SW480 (cell line): ENCODE measurements at places on chromosomes 6 and 20.

- no peak for DNase-seq
These were observed 2.7 kb downstream of the GUCA1A start for GRCh38 chr6:42175860-42176259.

- DNase-seq: peak; percentile 47
These were observed at the start of gene POPDC3 for GRCh38 chr6:105179244-105180065. TSS of gene POPDC3 (minus strand) at chr6:105180014. CDS start at chr6:105161909, 18,105 bp downstream.

DNA sequence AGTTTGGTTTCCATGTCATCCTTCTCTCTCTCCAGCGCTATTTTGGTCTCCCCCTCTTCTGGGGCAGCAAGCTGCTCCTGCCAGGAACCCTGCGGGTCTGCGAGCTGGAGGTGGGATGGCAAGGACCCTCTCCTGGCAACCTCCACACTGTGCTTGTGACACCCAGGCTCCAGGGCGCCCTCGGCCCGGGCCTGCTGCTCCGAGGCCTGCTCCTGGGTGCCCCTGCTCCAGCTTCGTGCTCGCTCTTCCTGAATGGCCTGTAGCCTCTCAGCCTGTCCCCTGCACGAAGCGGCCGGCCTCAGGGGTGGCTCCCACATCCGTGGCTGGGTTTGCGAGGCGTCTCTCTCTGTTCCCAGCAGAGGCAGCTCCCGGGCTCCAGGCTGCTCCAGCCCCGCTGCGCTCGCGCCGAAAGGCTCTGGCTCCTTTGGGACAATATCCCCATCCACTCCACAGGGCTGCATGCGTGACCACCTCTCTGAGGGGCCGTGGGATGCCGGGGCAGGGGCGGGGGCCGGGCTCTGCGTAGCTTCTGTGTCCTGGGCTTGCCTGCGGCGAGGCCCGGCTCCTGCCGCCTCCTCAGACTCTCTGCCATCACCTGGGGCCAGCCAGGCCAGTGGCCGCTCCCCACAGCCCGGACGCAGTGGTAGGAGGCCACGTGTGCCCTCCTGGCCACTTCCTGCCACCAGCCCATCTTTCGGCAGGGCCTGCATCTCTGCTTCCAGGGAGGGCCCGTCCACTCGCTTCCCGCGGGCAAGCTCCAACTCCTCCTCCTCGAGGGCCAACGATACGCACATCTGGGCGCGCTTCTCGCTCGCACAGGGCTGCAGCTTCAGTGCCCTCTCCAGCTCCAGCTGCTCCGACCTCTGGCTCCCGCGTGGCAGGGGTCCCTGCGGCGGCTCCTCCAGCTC lies 68.9 kb downstream of the GINS1 start:
- no peak for DNase-seq

DNA sequence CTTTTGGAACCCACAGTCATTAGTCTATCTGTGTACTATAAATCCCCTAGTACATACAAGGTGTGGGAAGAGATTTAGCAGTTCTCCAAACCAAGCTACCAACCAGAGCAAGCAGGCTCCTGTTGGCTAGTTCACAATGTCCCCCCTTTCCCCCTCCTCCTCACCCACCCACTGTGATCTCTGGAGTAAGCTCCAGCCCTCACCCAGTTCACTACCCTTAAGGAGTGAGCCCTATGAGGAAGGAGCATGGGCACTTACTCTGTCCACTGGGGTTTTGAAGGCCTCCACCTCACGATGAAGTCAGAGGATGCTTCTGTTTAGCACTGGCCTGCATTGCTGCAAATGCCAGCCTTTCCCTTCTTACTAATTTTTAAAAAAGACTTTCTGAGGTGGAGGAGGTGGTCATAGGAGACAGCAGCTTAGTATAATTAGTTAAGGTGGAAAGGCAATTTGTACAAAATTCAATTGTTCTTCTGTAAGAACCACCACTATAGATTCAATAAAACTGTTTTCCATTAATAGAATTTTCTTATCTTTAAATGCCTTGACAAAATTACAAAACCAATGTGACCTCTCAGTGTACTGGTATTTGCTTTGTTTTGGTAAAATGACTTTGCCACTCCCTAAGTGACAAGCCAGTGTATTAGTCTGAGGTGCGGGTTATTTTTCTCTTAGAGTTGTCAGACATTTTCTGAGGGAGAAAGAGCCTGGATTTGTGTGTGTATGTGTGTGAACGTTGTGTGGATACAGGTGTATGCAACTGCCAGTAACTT lies 86.2 kb downstream of the TULP4 start:
- no peak for DNase-seq

GRCh38 chr6:89707766-89708165 lies 69.2 kb upstream of the LYRM2 start:
- no peak for DNase-seq

DNA sequence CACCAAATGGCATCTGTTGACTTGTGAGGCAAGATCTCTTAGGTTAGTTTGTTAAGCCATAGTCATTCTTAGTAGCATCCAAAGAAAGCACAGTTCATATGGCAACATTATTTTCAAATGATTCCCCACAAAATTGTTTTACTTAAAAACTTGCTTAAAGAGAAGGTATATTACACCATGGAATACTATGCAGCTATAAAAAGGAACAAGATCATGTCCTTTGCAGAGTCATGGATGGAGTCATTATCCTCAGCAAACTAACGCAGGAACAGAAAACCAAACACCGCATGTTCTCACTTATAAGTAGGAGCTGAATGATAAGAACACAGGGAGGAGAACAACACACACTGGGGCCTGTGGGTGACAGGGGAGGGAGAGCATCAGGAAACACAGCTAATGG lies 10.9 kb upstream of the DSE start:
- DNase-seq: no peak

- DNase-seq: no peak
These were observed 1.8 kb downstream of the CDH4 start for GRCh38 chr20:61253640-61254511.

- DNase-seq: no peak
These were observed 26.4 kb upstream of the MCM3 start for GRCh38 chr6:52310932-52311331.

GRCh38 chr20:25045343-25045712 lies 12.6 kb downstream of the ACSS1 start:
- no peak for DNase-seq

- no peak for DNase-seq
These were observed 765.9 kb downstream of the BCKDHB start for GRCh38 chr6:80872199-80872950.

- DNase-seq: no peak
These were observed 45.6 kb upstream of the ALDH8A1 start for GRCh38 chr6:134995536-134995935.

DNA sequence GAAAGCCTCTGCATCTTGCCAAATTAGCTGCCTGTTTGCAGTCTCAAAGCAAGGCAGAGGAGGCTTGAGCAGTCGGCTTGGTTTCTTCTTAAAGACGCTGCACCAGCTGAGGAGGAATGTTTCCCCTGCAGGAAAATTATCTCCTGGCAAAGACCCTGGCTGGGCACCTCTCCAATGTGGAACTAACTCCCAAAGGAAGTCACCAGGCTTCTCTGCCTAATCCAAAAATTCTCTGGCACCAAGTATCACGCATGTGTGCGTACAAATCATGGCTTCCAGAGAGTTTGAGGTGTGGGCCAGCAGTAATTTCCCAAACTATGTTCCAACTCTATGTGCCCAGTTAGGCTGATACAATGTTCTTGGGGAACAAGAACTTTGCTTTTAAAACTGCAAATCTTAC lies 176.2 kb downstream of the KIF16B start:
- no peak for DNase-seq

DNA sequence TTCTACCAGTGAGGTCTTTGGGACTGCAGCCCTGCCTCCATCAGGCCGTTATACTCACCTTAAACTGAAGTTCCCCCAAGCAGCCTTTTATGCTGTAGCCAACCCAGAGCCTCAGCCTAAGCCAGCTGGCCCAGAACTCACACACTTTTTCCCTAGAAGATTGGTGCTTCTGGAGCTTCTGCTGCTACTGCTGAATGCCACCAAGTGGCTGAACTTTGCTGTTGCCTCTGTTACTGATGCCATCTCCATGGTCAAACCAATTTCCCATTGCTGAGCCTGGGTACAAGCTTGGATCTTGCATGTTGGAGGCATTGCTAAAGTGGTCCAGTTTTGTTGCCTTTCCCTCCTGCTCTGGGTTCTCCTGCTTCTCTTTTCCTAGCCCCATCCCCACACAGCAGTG lies 15.0 kb upstream of the TBX18 start:
- no peak for DNase-seq

DNA sequence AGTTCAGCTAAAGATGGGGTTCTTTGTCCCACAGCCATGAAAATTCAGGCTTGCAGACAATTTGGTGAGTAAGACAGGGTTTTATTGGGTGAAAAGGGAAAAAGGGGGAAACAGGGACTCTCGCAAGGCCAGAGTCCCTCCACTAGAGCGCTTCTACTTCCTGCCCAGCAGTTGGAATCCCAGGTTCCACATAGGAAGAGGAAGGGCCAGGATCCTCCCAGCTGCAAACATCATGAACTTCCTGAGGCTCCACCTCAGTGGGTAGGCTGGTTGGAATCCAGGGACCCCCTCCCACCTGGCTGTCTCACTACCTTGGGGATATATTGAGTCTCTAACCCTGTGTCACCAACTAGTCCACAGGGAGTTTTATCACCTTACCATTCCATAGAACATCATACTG lies 39.5 kb upstream of the PRSS16 start:
- no peak for DNase-seq

- DNase-seq: no peak
These were observed 116.6 kb upstream of the STXBP5 start for GRCh38 chr6:147087641-147088040.

DNA sequence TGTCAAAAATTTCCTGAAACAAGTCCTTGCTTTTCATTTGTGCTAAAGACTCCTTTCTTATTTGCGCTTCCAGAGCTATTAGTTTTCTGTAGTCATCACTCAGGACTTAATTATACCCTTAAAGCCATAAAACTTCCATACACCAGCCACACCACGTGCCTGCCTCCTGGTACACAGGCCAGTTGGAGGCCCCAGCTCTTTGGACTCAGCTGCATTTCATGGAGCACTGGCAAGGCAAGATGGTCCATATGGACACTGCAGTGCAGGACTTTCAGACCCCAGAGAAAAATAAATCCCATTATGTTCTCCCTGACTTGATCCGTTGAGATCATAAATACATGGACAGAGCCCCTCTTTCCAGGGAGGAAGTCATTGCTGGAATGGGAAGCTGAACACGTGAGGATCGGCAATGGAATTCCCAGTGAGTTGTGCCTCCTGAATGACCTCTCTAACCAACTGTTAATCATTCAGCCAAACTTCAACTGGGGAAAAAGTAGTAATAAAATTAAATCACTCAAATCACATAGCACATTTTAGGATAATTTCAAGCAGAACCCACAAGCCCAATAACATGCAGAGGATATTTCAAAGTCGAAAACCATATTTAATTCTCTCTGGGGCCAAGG lies 173.1 kb downstream of the HACE1 start:
- no peak for DNase-seq

- no peak for DNase-seq
These were observed 36.5 kb downstream of the KCTD20 start for GRCh38 chr6:36479256-36479655.

GRCh38 chr20:57027777-57028176 lies 238.7 kb downstream of the BMP7 start:
- no peak for DNase-seq

DNA sequence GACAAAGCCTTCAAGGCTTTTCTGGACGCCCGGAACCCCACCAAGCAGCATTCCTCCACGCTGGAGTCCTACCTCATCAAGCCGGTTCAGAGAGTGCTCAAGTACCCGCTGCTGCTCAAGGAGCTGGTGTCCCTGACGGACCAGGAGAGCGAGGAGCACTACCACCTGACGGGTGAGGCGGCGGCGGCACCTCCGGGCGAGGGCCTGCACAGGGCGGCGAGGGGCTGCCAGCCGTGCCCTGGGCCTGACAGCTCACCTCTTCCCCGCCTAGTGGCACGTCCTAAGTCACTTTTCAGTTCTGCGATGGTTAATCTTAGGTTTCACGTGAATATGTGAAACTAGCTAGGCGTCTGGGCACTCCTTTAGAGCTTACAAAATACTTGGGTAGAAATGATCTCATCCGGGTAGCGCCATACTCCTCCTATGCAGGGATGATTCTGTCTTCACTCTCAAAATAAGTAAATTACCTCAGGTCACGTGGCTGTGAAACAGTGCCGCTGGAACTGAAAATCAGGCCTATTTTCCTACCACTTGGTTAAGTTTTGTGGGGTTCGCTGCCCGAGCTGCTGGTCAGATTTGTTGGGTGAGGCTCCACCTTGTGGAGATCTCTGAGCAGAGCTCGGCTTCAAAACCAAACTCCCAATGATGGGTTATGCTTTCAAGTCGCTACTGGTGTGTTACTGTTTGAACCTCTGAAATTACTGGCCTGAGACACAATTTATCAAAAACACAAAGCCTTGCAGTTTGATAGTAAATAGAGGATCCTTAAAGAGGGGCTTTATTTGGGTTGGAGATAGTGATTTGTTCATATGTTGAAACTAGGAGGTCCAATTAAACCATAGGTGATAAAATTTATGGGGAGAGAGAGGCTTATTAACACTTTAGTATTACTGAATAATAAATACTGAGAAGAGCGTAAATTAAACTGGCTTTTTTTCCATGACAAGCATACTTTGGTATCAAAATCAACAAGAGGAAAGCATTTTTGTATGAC lies 15.5 kb upstream of the CLDN20 start:
- DNase-seq: peak; percentile 2

- DNase-seq: peak; percentile 48
These were observed 33.7 kb upstream of the IYD start for GRCh38 chr6:150334790-150335783.

GRCh38 chr20:14335052-14335451 lies 2.4 kb downstream of the FLRT3 start:
- DNase-seq: no peak

GRCh38 chr6:33983109-33983716 lies 162.7 kb downstream of the GRM4 start:
- peak; percentile 38 for DNase-seq

- DNase-seq: no peak
These were observed 32.4 kb downstream of the RNF217 start for GRCh38 chr6:124994648-124995047.

DNA sequence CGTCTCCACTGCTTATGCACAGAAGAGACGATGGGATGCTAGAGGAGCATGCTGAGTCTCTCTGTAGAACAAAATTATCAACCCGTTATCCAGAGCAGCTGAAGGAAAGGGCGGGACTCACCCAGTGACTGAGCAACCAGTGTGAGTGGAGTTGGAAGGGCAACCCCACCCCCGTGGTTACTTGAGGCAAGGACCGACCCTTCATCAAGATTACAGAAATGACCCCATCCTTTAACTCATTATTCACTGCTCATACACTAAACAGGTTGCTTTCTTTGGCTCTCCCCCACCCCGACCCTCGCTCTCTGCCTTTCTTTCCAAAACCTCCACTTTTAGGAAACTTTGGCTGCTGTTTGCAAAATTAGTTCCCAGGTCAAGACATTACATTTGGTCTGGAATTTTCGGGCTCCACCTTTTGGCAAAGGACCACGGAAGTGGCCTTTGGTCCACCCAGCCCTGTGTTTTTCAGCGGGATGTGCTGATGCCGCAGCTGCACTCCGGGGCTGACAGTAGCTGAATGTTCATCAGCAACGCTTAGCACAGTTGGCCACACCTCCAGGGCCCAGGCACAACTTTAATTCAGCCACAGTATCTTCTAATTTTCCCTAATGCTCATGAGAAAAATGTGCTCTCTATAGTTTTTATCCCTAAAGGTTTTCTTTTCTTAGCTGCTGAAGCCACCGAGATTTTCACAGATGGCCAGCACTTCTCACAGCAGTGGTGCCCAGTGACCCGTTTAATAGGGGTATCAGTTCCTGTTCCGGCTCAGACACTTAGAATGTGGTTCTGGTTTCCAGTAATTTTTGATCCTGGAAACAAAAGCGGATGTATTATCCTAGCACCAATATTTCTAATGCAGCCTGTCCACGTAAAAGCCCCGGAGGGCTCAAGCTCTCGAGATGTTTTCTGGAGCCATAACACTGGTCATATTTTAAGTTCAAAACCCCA lies 103.6 kb upstream of the NXT1 start:
- DNase-seq: no peak
